ENCODE measurements at places on chromosomes 12 and 14.
A peak's percentile ranks its signal among the peaks of the same experiment; 100 is the strongest.

DNA sequence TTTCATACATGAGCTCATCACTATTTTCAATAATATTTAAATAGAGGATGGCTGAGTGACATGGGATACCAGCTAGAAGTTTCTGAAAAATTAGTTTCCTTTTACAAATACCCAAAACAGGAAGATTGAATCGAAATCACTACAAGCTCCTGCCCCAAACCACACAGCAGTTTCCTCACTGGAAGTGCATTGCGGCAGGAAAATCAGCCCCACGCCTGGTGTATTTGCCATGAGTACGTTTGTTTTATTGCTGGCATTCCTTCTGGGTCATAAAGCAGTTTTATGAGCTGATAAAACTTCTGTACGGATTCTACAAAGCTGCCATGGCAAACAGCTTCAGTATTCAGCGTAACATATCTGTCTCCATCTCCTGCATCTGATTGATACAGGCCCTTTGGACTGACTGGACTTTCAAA is 23.7 kb downstream of the CDC42BPB start:
- DNase-seq: no peak

DNA sequence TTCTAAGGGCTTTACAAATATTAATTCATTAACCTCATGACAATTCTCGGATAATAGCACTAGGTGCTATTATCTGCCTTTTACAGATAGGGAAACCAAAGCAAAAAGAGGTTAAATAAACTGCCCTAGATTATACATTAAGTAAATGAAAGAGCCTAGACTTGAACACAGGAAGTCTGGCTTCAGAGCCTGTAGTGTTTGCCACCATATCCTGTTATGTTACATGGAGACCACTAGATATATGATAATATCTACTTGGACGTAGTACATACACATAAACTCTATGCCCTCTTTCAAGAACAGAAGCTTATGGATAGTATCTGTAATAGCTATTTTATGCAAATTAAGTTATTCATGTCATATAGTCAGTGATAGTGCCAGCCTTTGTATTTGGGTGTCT is 16.9 kb upstream of the MYF6 start:
- DNase-seq: no peak

- DNase-seq: no peak
These were observed 57.6 kb downstream of the SSPN start for GRCh38 chr12:26252946-26253345.

DNA sequence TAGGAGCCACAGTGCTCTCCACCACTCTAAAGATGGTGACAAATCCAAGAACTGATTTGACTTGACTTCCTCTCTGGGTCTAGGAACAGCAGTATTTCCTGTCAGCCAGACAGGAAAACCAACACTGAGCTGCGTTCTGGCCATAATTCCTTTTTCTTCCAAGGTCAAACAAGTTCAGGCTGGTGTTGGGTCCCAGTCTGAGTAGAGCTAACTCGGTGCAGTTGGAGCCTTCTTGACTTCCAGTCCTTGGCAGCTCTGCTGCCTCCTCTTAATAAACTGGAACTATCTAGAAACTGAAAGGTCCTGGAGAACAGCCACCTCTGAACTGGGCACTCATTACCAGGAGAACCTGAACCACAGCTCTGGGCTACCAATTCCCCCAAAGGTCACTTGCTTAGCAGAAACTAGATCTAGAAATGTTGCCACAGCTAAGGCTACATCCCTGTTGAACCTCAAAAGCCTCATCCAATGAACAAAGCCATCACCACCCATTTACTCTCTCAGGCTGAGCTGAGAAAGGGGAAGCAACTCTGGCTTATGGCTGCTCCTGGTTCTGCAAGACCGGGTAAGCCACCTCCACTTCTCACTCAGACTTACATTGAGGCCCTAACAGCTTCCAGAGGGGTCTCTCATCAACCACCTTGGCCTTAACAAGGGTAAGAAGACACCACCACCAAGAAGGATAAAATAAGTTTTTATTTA is 27.7 kb downstream of the MAX start:
- DNase-seq: no peak

DNA sequence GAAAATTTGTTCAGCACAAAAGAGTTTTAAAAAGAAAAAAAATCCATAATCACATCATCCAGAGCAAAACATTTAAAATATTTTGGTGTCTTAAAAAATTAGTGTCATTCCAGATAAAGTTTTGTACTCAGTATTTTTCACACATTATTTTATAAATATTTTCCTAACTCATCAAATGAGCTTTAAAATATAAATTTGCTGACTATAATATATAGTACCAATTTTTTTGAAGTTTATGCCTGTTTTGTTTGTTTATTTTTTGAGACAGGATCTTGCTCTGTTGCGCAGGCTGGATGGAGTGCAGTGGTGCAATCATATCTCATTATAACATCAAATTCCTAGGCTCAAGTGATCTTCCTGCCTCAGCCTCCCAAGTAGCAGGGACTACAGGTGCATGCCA is 164.1 kb downstream of the SLC41A2 start:
- no peak for DNase-seq

DNA sequence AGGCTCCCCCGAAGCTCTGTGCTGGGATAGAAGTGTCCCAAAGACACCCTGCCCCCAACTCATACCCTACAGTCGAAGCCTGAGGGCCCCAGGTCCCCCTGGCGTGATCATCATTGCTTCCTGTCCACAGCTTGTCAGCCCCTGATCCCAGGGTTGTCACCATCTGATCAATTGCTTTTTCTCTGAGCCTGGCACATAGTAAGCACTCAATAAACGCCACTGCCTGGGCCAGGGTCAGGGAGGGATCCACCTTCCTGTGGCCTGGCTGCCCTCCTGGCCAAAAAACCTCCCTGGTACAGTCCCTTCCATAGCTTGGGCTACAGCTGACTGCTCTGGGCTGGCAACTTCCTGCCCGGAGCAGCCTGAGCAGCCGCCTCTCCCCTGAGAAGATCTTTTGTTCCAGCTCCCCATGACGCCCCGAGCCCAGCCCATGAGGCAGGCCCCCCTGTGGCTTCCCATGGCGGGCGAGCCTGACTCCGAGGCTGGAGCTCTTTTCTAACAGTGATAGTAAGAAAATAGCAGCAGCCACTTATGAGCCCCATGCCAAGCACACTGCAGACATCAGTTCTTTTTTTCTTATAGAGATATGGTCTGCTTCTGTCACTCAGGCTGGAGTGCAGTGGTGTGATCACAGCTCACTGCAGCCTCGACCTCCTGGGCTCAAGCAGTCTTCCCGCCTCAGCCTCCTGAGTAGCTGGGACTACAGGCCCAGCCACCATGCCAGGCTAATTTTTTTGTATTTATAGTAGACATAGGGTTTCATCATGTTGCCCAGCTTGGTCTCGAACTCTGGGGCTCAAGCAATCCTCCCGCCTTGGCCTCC is 6.5 kb downstream of the SH2B3 start:
- no peak for DNase-seq

- no peak for DNase-seq
These were observed 98.3 kb downstream of the BMP4 start for GRCh38 chr14:53858345-53858684.

GRCh38 chr14:25150934-25151790 is 101.2 kb upstream of the STXBP6 start:
- DNase-seq: peak; percentile 16

- no peak for DNase-seq
These were observed 29.5 kb downstream of the PPP4R4 start for GRCh38 chr14:94203473-94204210.

- DNase-seq: no peak
These were observed 12.5 kb upstream of the IFT81 start for GRCh38 chr12:110111476-110112334.

GRCh38 chr14:35332517-35333263 is 40.5 kb downstream of the PSMA6 start:
- DNase-seq: no peak

GRCh38 chr12:121255433-121255832 is 41.1 kb downstream of the CAMKK2 start:
- DNase-seq: no peak

DNA sequence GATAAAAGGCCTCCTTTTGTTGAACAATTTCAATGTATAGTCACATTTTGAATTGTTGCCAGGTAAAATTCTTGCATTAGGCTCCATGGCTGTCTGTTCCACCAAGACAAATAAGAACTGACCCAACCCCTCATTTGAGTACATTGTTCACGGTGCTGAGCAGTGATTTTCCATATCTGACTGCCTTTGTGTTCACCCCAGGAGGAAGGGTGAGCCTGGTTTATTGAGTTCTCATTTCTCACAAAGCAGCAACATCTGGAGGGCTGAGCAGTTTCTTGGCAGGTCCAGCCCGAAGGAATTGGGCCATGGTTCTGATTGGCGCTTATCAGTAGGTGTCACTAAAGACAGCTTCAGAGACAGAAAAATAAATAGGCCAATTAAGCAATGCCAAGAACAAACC is 149.1 kb downstream of the BMP4 start:
- DNase-seq: no peak
